Endothelial cell (in vitro differentiated cells): ENCODE measurements at places on chromosomes 12 and 14. TPM values are rescaled to one million over a fixed set of nuclear protein-coding genes. Genes with fewer than 3 reads are reported as not detected.

DNA sequence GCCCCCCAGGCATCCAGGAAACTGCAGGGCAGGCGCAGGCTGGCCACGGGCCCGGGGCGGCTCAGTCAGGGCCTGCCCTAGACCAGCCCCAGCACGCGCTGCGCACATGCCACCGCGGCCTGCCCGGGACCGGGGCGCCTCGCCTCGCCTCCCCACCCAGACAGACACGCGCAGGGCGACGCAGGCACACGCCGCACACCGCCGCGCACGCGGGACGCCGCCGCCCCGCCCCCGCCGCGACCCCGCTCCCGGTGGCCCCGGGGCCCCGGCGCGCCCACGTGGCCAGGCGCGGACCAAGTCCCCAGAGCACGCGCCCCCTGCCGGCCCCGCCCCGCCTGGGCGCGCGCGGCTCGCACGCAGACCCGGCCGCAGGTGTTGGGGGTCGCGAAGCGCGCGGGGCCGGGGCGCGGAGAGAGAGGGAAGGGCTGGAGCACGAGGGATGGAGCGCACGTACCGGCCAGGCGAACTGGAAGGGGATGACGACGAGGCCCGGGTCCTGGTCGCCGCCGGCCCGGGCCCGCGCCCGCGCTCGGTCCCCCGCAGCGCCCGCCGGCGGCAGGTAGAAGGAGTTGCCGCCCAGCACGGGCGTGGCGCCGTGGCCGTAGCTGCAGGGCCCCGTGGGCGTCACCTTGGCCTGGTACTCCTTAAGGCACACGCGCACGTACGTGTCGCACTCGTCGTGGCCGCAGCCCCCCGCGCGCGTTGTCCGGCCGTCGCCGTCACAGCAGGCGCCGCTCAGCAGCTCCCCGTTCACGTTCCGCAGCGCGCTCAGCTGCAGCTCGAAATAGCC lies 1.1 kb downstream of the JAG2 start:
- DNase-seq, result peak; percentile 34

DNA sequence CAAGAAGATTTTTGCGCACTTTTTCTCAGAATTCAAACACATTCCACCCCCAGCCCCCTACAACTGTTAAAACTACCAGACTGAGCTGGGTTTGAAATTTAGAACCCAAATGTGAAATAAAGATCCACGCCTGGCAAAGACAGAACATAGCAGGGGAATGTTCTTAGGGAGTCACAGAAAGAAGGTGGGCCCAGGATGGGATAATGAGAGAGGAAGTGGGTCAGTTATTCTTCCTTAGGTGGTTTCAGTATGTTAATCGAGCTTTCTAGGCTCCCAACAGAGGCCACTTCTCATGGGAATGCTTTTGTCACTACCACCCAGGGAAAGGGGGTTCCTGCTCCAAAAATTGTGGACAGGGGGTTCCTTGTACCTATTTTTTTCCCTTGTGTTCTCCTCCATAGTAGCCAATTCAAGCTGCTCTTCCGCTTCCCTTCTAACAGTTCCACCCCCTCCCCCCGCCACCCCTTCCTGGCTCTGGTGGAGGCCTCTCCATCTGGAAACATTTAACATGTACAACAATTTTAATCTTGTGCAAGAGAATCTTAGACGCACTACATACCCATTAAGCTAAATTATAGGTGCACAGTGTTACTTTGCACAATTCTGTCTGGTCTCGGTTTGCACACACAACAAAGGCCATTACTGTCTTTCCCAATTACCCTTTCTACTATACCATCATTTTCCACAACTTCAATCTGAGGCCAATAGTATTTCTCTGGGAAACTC lies 218.1 kb downstream of the MON2 start:
- DNase-seq, result no peak

DNA sequence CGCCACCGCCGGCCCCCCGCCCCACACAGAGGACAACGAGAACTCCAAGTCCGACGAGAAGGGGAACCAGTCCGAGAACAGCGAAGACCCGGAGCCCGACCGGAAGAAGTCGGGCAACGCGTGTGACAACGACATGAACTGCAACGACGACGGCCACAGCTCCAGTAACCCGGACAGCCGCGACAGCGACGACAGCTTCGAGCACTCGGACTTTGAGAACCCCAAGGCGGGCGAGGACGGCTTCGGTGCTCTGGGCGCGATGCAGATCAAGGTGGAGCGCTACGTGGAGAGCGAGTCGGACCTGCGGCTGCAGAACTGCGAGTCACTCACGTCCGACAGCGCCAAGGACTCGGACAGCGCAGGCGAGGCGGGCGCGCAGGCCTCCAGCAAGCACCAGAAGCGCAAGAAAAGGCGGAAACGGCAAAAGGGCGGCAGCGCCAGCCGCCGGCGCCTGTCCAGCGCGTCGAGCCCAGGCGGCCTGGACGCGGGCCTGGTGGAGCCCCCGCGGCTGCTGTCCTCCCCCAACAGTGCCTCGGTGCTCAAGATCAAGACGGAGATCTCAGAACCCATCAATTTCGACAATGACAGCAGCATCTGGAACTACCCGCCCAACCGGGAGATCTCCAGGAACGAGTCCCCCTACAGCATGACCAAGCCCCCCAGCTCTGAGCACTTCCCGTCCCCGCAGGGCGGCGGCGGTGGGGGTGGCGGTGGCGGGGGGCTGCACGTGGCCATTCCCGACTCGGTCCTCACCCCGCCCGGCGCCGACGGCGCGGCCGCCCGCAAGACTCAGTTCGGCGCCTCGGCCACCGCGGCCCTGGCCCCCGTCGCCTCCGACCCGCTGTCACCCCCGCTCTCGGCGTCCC lies 150.9 kb downstream of the EGLN3 start:
- no peak for DNase-seq

- no peak for DNase-seq
Observed at GRCh38 chr14:55867719-55868118, 250.5 kb upstream of the PELI2 start.

DNA sequence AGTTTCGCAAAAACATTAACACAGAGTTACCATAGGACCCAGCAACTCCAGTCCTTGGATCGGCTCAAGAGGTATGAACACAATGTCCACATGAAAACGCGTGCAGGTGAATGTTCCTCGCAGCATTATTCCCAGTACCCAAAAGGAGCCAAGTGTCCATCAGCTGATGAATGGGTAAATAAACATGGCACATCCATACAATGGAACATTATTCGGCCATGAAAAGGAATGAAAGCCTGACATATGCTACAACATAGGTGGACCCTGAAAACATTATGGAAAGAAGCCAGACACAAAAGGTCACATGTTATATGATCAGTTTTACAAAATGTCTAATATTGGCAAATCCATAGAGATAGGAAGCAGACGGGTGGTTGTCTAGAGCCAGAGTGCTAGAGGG lies 9.1 kb downstream of the RILPL1 start:
- no peak for DNase-seq

- no peak for DNase-seq
Observed at GRCh38 chr14:99777951-99778350, 15.3 kb upstream of the EML1 start.

DNA sequence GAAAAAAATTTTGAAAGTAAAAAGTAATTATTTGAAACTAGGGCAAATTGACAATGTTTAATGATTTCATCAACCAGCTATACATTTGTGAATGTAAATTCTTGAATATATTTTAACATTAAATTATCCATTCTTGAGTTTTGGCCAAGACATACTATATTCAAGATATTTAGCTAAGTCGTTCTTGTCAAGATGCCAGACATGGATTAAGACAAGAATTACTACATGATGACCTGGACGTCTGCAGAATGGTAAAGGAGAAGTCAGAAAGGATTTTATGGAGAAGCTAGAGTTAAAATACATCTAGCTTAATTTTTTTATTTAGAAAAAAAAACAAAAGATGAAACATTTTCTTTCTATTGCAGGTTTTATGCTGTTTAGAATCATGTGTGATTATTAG lies 255.8 kb downstream of the TMTC2 start:
- no peak for DNase-seq

DNA sequence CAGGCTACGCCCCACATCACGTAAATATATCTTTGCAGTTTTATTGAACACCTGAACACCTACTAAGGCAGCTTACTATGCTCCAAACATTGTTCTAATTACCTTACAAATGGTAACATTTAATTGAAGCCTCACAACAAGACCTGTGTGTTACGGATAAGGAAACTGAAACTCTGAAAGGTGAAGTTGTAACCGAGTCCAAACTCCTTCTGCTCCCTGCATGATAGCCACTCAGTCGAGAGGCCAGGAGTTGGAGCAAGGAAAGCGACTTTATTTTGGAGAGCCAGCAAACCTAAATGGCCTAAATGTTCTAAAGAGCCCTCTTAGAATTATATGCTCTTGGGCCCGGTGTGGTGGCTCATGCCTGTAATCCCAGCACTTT lies 12.6 kb upstream of the TRPV4 start:
- DNase-seq, result no peak

DNA sequence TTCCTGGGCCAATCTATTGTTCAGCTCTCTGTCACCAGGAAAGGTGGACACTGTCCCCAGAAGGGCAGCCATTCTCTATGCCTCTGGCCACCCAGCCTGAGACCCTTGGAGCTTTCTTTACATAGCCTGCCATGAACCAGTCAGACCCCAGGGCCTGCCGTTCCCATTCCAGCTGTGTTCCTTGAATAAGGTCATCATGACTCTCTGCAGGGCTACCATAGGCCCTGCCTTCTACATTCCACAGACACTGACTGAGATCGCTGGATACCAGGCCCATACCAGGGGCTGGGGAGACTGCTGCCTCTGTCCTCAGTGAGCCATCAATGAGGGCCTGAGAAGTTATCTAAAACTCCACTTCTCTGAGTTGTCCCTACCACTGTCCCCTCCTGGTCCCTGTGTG lies 75.5 kb downstream of the SYNE3 start:
- DNase-seq, result no peak

DNA sequence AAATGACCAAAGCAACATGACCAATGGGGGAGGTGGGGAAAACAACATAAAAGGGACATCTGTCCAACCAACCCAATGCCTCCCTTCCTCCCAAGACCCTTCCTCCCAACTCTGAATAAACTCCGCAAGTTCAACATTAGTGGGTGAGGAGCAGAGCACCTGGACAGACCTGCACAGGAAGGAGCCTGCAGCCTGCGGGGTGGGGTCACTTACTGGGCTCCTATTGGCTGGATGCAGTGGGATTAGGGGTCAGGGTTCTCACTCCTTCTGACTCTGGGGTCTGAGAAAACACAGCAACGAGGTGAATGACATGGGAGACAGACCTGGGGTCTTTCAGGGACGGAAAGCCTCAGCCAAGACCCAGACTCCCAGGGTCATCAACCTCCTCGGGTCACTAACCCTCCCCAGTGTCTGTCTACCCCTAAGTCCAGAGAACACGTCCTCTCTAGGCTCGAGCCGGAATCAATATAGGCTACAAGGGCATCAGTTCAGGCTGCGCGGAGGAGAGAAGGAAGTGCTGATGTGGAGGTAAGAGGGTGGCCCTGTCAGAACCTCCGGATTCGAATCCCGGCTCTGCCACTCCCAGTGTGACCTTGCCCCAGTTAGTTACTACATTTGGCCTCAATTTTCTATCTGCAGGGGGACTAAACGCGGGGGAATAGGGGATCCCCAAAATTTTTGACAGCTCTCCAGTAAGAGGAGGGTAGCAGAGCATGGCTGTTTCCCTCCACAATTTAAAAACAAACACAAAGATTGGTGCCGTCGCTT lies 860 bp downstream of the NDRG2 start:
- no peak for DNase-seq

DNA sequence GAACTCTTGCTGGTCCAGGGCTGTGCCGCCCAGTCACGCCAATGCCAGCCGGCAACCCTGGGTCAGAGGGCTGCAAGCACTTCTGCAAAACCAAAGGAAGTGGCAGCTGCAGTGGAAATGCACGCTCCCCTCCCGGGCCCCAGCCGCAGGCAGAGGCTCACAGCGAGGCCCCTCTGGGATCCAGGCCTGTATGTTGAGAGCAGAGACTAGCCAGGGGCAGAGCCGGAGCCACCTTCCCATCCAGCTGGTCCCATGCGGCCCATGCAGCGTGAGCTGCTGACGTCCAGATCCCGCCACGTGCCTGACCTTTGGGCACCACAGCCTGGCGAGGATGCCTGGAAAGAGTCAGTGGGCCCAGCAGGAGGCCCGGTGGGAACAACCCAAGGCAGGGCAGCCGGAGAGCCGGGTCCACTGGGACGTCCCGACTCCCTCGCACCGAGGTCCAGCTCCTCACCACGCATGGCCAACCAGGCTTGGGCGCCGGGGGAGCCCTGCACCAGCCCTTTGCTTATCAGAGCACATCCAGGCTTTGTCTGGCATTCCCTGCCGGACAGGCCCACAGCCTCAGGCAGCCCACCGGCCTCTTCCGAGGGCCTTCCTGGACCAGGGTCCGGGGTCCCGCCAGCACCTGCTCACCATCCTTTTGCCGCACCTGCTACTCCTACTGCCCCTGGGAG lies 4.3 kb downstream of the GPR132 start:
- no peak for DNase-seq

- no peak for DNase-seq
Observed at GRCh38 chr14:58060077-58060476, 91.9 kb downstream of the ARMH4 start.

DNA sequence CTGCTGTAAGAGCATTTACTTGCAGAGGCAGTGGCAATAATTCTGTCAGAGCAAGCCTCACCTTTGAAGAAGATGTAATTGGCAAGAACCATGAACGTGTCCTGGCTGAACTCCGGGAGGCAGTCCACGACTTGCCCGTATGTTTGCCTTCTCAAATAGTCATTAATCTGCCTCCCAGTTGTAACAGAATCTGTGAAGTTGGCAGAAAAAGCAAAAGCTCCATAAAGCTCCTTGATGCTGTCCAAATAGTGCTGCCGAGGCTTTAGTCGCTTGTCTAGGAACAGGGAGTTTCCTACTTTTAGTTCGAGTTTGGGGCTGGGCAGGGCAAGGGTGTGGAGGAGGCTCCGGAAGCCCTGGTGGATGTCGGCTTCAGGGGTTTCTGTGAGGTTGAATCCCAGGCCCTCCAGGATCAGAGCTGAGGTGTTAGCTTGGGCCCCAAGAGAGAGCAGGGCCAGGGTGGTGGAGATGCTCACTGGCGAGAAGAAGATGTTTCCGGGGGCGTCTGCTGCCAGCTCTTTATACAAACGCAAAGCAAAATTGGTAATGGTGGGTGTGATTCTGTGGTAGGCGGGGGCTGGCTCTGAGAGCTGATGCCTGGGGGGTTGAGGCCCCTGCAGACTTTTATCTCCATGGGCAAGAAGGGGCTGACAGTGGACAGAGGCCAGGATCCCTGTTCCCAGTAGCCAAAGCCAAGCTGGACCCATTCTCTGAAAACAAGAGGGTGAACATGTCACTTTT lies 4.4 kb downstream of the SERPINA11 start:
- DNase-seq, result no peak

DNA sequence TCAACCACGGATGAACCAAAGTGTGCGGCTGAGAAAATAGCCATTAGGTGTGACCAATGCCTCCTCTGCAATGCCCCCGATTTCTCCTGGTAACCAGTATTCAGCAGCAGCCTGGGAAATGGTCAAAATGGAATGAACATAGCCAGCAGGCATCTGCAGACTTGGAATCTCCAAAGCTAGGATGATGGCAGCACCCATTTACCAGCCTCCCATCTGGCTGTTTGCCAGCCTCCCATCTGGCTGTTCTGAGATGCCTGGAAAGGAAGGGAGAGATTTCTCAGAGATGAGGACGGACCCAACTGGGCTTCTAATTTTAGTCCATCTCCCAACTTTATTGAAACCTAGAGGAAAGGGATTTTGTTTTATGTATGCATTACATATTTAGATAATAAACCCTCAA lies 16.2 kb downstream of the CLMN start:
- no peak for DNase-seq

Gene FAM186B
- total RNA-seq, result 1.9 TPM

Gene GLIPR1L1
- not detected for total RNA-seq

Gene ANKRD33
- 0.31 TPM for total RNA-seq

Gene EID3
- total RNA-seq, result 2.2 TPM

Gene PPTC7
- 13.7 TPM for total RNA-seq

Gene AKAP3
- total RNA-seq, result 1.8 TPM

Gene HRK
- total RNA-seq, result 0.10 TPM

Gene GPRC5D
- total RNA-seq, result not detected

Gene PLEKHH1
- 9.5 TPM for total RNA-seq

Gene ACOT4
- 0.44 TPM for total RNA-seq
